Gastroesophageal sphincter (tissue), 4 donors: ENCODE measurements at places on chromosomes 1 and 21. TPM values are rescaled to one million over a fixed set of nuclear protein-coding genes. Genes with fewer than 3 reads are reported as not detected.

DNA sequence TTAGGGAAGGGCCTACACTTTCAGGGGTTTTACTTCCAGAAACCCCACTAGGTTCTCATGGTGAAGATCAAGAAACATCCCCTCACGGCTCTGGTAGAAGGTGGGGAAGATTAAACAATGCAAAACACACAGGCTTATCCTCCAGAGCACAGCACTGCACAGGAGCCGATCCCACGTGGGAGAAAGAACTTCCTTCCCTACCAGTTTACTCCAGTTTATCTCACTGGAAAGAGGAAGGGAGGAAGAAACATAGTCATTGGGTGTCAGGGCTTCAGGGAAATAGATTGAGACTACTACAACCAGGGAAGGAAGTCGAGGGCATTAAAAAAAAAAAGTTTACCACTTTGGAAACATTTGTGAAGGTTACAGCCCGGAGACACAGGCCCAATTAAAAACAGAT is 164.4 kb downstream of the NTPCR start:
- ATAC-seq: no peak

PRKACB gene
- 50.4 TPM for total RNA-seq

CYP4B1 gene
- total RNA-seq: 184 TPM

KRTAP15-1 gene
- not detected for total RNA-seq

DNA sequence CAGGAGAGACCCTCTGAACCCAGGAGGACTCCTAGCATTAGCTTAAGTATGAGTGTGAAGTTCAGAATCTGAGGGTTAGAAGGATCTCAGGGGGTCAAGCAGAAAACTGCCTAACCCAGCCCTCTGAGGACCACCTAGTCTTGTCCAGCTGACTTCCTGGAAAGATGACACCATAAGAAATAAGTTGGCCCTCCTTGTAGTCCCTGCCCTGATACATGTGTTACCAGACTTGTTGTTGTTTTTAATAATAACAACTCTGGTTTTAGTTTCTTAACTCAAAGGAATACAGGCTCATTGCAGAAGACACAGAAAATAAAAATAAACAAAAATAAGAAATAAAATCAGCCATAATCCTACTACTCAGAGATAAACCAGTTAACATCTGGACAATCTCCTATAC is 21.8 kb upstream of the SARS1 start:
- ATAC-seq: no peak

GRCh38 chr1:156656806-156657740 is 15.2 kb downstream of the BCAN start:
- peak; percentile 65 for ATAC-seq

GRCh38 chr1:242525769-242526168 is 1.3 kb upstream of the PLD5 start:
- no peak for ATAC-seq

GRCh38 chr21:14361958-14362357 is 21.0 kb downstream of the HSPA13 start:
- ATAC-seq: no peak

DNA sequence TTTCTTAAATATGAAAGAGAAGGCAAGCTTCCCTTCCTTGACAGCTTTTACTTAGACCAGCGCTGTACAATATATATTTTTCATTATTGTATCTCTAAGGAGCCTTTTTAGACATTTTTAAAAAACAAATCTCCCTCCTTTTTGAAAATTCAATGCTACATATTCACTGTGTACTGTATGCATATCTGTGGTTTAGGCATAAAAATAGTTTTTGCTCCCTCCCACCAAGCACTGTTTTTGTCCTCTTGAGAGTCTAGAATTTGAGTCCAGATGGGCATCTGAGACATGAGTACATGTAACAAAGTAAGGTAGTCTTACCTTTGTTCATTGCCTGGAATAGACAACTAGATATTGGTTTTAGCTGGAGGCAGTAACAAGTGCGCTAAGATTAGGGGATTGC is 488.5 kb upstream of the RUNX1 start:
- ATAC-seq: no peak

DNA sequence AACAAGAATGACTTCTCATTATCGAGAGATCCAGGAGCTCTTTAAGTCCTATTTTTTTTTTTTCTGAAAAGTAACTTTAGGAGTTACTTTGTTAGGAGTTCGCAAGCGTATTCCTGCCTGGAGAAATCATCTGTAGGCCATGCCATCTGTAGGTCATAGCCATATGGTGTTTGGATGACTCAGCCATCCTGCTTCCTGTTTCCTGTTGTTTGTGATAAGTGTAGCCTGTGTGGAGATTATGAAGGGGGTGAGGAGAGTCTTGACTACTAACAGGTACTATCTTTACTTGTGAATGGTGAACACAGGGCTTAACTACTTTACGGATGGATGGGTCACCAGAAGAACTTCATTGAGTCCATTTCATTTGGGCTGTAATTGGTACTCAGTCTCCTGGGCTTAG is 327.2 kb downstream of the PTPRU start:
- ATAC-seq: no peak

CFAP45 gene
- total RNA-seq: not detected

- peak; percentile 51 for ATAC-seq
Measured at GRCh38 chr1:64745181-64745985, 508 bp downstream of the RAVER2 start.

DNA sequence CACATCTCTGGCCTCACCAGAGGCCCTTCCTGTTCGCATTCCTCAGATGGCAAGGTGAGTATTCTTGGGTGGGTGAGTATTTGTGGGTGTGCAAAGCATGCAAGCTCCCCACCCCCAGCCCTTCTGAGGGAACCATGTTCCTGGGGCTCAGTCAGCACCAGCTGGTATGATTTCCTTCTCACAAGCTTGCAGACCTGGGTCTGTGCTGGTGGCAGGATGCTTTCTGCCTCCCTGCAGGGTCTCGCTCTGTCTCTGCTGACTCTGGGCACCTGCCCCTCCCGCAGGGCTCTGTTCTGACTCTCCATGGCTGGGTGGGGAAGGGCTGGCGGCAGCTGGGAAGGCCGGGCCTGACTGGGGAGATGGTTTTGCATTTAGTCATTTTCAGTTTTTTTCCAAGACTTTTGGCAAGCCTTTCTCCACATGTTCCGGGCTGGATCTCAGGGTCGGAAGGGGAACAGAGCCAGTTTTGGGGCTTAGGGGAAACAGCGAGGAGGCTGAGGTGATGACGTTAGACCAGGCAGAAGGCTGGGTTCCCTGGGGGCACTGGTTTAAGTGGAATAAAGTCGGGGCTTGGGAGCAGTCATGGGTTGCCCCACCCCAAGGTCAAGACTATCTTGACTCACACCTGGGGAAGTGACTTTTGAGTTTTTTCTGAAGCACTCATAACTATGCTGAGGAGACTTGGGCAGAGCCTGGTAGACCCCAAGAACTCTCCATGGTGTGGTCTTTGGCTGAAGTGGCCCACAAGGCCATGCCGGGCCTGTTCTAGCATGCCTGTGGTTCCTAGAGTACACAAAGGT is 6.2 kb downstream of the RASSF5 start:
- peak; percentile 83 for ATAC-seq

- ATAC-seq: no peak
Measured at GRCh38 chr1:47181095-47181954, 8.5 kb downstream of the PDZK1IP1 start.

DNA sequence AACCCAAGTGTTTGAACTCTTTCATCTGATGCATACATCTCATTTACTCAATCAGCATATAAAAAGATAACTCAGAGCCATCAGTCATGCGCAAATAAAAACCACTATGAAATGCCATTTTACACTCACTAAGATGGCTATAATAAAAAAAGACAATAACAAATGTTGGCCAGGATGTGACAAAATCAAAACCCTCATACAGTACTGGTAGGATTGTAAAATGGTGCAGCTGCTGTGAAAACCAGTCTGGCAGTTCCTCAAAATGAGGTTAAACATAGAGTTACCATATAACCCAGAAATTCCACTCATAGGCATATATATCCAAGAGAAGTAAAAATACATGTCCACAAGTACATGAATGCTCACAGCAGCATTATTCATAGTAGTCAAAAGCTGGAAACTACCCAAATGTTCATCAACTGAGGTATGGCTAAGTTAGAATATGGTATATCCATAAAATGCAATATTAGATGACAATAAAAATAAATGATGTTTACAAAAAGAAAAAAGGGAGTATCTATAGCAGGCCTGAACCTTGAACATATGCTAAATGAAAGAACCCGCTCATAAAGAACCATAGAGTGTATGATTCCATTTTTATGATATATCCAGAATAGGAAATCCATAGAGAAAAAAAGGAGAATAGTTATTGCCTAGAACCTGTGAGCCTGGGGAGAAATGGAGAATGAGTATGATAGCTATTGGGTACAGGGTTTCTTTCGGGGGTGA is 265.1 kb downstream of the SIPA1L2 start:
- no peak for ATAC-seq

FBXO2 gene
- total RNA-seq: 4.7 TPM

BMP8A gene
- 1.4 TPM for total RNA-seq

DNA sequence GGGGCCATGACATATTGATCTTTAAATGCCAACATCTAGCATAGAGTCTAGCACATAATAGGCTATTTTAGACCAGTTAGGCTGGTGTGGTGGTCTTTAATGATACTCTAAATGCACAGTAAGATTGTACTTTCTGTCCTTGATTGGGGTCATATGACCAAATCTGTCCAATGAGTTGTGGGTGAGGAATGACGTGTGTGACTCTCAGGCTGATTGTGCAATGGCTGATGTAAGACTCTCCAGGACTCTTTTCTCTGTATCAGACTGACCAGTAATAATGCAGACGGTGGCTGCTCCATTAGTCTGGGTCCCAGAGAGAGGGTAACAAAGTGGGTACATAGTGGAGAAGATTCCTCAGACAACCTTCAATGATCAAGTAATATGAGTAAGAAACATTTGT is 541.6 kb upstream of the CAMK1G start:
- ATAC-seq: no peak

DNA sequence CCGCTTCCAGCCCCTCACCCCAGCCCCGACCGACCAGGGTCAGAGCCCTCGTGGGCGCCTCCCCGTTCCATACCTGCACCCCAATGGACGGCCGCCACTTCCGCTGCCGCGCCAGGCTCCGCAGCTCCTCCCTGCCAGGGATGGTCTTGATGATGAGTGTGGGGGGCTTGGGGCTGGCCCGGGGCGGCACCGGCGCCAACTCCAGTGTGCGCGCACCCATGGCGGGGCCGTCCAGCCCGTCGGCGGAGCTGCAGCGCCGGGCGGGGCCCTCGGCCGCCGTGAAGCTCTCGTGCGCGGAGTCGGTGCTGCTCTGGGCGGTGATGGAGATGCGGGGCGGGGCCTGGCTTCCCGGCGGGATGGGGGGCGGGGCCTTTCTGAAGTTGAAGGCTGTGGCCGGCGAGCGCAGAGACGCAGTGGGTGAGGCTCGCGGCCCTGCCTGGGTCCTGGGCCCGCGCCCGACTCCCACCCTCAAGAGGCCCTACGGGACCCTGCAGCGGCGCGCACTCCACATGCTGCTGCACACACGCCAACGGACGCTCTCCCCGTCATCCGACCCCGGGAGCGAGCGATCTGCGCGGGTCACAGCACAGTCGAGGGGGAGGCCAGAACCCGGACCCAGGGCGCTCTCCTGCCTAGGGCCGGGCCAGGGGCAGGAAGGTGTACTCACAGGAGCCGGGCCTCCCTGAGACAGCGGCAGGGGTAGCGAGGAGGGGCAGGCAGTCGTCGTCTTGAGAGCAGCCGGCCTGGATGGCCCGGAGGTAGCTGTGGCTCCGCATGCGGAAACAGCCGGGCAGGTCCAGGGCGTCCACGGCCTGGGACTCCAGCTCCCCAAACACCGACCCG is 26.1 kb upstream of the SMIM12 start:
- ATAC-seq: peak; percentile 69

DNA sequence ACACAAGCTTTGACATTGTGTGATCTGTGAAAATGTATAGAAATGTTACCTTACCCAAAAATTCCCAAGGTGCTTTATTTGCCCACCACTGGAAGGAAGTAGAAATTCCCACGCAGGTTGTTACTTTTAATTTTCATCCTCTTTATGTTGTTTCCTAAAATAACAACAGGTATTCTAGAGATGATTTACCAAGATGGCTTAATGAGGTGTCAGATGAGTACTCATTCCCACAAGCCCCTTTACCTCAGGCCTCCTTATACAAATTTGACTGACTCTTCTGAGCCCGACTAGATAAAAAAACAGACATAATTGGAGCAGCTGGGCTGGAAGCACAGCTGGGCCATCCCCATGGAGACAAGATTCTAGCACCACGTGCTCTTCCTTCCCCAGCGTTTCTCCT is 114.6 kb downstream of the LIPI start:
- no peak for ATAC-seq
